Uterus (tissue), 4 donors: ENCODE measurements at places on chromosomes 12 and 14. TPM values are rescaled to one million over a fixed set of nuclear protein-coding genes. Genes with fewer than 3 reads are reported as not detected.

DNA sequence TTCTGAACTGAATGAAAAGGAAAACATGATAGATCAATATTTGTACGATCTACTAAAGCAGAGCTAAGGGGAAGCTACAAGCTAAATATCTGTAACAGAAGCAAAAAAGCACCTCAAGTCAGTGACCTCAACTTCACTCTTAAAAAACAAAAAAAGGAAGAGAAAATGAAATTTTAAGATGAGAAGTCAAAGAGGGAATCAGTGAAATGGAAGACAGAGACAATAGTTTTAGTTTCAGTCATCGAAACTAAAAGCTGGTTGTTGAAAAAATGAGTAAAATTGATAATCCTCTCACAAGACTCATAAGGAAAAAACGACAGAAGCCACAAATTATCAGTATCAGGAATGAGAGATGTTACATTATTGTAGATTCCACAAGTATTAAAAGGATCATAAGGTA lies 11.9 kb upstream of the SLC2A13 start:
- DNase-seq, result no peak
- H3K27me3 ChIP-seq, result no peaks in the 10 kb centered on the region
- H3K36me3 ChIP-seq, result no peaks in the 10 kb centered on the region
- no peaks in the 10 kb centered on the region for H3K4me1 ChIP-seq
- H3K27ac ChIP-seq, result no peak overlapping the region

- no peak for DNase-seq
- no peaks in the 10 kb centered on the region for H3K4me1 ChIP-seq
- H3K36me3 ChIP-seq, result no peaks in the 10 kb centered on the region
- H3K4me3 ChIP-seq, result peak overlapping the region; percentile 73
- H3K27ac ChIP-seq, result peak overlapping the region; percentile 84
Observed at GRCh38 chr12:7017870-7018349, 366 bp downstream of the LPCAT3 start.

GRCh38 chr14:99408286-99408970 lies 72.2 kb downstream of the SETD3 start:
- no peak overlapping the region for H3K27ac ChIP-seq
- DNase-seq, result no peak
- no peaks in the 10 kb centered on the region for H3K27me3 ChIP-seq
- no peaks in the 10 kb centered on the region for H3K36me3 ChIP-seq
- H3K4me1 ChIP-seq, result no peaks in the 10 kb centered on the region

SGPP1 gene
- total RNA-seq, result 21.0 TPM

DNA sequence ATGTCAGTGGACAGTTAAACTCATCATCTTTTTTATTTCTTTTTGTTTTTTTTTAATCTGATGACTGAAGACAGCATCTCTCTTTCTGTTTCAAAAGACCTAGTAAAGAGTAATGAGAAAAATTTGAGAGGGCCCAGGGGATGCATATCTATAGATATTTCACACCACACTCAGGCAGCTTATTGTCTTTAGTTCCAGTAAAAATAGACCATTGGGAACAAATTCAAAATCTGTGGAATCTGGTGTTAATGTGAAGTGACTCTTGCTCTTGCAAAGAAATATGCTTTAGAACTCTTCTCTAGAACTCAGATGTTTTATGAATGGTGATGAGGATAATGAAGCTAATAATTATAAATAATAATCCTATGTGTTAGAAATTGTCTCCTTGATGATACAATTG lies 214.5 kb upstream of the ATP2B1 start:
- H3K36me3 ChIP-seq, result no peaks in the 10 kb centered on the region
- H3K27me3 ChIP-seq, result no peaks in the 10 kb centered on the region
- no peaks in the 10 kb centered on the region for H3K4me1 ChIP-seq
- H3K4me3 ChIP-seq, result no peak overlapping the region
- DNase-seq, result no peak

DNA sequence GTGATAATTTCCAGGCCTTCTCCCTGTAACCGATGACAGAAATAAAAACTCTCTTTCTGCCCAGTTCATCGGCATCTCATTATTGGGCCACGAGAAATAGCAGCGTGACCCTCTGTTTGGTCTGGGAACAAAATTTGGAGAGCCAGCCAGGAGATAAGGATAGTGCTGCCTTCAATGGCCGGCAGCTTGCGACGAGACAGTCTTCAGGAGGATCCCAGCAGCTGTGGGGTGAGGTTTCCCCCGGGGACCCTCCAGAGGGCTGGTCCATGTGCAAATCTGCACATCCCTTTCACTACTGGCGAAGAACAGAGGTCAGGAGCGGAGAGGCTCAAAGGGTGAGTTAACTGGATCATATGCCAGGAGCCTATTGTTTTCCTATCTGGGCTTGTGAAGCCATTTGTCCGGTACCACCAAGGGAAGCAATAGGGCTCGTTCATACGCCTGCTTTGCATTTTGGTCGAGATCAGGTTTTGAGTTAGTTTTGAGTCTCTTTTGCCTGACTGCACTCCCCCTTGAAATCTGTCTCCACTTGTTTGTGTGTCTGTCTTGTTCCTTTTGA lies 4.8 kb downstream of the SLC39A2 start:
- DNase-seq, result no peak
- no peaks in the 10 kb centered on the region for H3K4me1 ChIP-seq
- no peaks in the 10 kb centered on the region for H3K27me3 ChIP-seq

- H3K4me3 ChIP-seq, result peak overlapping the region; percentile 92
- H3K27ac ChIP-seq, result peak overlapping the region; percentile 86
- H3K4me1 ChIP-seq, result peaks cover 17% of the 10 kb centered on the region
- no peaks in the 10 kb centered on the region for H3K27me3 ChIP-seq
Observed at GRCh38 chr14:49621114-49621881, 699 bp downstream of the MGAT2 start.

GRCh38 chr12:28232211-28232928 lies 42.1 kb downstream of the CCDC91 start:
- H3K4me1 ChIP-seq, result no peaks in the 10 kb centered on the region
- no peaks in the 10 kb centered on the region for H3K27me3 ChIP-seq
- no peak overlapping the region for H3K4me3 ChIP-seq
- no peaks in the 10 kb centered on the region for H3K36me3 ChIP-seq

DNA sequence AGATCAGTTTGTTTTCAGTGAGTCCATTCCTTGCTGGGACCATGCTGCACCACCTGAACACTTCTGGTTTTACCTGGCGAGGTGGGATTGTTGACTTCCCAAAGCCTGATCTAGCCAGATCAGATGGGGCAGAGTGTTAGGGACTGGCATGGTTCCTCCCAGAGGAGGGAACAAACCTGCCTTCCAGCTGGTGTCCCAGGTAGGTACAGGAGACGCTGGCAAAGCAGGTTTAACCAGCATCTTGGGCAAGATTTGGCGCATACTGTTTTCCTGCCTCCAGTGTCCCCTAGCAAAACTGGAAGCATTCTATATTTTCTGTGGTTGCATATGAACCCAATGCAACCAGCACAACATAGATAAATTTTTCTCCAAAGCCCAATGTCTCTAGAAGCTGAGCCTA lies 14.6 kb upstream of the FOS start:
- H3K27me3 ChIP-seq, result no peaks in the 10 kb centered on the region
- no peak overlapping the region for H3K27ac ChIP-seq
- H3K4me1 ChIP-seq, result peaks cover 9% of the 10 kb centered on the region
- no peaks in the 10 kb centered on the region for H3K36me3 ChIP-seq

- no peak for DNase-seq
- H3K4me3 ChIP-seq, result no peak overlapping the region
- H3K27ac ChIP-seq, result peak overlapping the region; percentile 13
- H3K27me3 ChIP-seq, result no peaks in the 10 kb centered on the region
Observed at GRCh38 chr12:1933342-1934051, 15.0 kb upstream of the CACNA2D4 start.

DNA sequence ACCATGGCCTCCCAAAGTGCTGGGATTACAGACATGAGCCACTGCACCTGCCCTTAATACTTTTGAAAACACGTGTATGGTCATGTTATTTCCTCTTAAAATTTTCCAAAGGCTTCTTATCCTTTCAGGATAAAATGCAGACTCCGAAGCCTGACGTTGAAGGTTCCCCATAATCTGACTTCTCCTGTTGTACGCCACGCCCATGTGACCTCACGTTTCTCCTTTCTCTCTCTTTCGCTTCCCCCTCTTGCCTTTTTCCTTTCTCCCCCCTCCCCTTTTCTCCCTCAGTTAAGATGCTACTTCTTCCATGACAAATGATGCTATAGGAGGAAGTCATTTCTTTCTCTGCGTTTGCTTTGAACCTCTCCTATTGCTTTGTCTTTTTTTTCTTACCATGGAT lies 266.0 kb downstream of the FBXL14 start:
- DNase-seq, result no peak
- H3K27me3 ChIP-seq, result no peaks in the 10 kb centered on the region
- no peaks in the 10 kb centered on the region for H3K4me1 ChIP-seq
- H3K27ac ChIP-seq, result no peak overlapping the region
- no peak overlapping the region for H3K4me3 ChIP-seq

GRCh38 chr12:121432740-121433480 lies 33.0 kb downstream of the RNF34 start:
- no peaks in the 10 kb centered on the region for H3K36me3 ChIP-seq
- no peaks in the 10 kb centered on the region for H3K27me3 ChIP-seq
- H3K4me1 ChIP-seq, result no peaks in the 10 kb centered on the region
- DNase-seq, result no peak

GRCh38 chr12:120720234-120720986 lies 5.2 kb upstream of the ACADS start:
- H3K27me3 ChIP-seq, result no peaks in the 10 kb centered on the region
- H3K27ac ChIP-seq, result no peak overlapping the region
- no peaks in the 10 kb centered on the region for H3K4me1 ChIP-seq
- no peak overlapping the region for H3K4me3 ChIP-seq
- H3K36me3 ChIP-seq, result no peaks in the 10 kb centered on the region

- H3K36me3 ChIP-seq, result no peaks in the 10 kb centered on the region
- H3K4me3 ChIP-seq, result no peak overlapping the region
- no peak for DNase-seq
- H3K27me3 ChIP-seq, result no peaks in the 10 kb centered on the region
- no peaks in the 10 kb centered on the region for H3K4me1 ChIP-seq
- no peak overlapping the region for H3K27ac ChIP-seq
Observed at GRCh38 chr14:88228522-88229236, 94.4 kb downstream of the KCNK10 start.

DNA sequence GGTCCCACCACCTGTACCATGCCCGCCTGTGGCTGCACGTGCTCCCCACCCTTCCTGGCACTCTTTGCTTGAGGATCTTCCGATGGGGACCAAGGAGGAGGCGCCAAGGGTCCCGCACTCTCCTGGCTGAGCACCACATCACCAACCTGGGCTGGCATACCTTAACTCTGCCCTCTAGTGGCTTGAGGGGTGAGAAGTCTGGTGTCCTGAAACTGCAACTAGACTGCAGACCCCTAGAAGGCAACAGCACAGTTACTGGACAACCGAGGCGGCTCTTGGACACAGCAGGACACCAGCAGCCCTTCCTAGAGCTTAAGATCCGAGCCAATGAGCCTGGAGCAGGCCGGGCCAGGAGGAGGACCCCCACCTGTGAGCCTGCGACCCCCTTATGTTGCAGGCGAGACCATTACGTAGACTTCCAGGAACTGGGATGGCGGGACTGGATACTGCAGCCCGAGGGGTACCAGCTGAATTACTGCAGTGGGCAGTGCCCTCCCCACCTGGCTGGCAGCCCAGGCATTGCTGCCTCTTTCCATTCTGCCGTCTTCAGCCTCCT lies 1.1 kb downstream of the INHBE start:
- H3K27me3 ChIP-seq, result no peaks in the 10 kb centered on the region
- no peak overlapping the region for H3K27ac ChIP-seq
- peaks cover 3% of the 10 kb centered on the region for H3K4me1 ChIP-seq
- DNase-seq, result no peak
- no peaks in the 10 kb centered on the region for H3K36me3 ChIP-seq

PLCZ1 gene
- not detected for total RNA-seq

DNA sequence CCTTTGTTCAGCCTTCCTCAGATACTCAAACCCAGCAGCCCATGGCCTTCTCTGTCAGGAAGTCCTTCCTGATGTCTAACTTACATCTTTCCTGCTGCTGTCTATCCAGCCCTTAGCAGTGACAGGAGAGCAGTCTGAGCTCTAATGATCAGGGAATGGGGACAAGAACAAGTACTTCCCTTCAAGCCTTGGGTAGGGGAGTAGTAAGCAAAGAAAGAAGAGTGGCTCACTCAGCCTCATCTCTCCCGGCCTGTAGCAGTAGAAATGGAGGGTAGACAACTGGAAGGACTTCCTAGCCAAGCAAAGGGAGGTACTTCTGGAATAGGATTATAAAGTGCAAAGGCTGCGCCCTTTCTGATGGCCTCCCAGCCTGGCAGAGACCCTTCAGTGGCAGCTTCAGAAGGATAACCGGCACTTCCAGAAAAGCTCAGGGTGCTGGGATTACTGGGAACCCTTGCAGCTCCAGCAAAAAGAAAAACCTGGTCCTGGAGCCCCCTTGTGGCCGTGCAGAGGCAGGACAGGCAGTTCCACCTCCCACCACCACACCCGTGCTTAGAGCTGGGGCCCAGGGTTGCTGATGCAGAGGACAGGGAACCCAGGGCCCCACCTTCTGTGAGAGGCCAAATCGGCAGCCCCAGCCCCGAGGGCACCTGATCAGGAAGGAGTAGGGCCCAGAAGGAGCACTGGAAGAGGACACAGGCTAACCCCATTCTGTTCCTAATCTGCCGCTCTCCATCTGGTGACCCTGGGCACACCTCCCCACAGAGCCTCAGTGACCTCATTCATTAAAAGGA lies 12.4 kb upstream of the SMUG1 start:
- DNase-seq, result peak; percentile 38
- H3K27me3 ChIP-seq, result no peaks in the 10 kb centered on the region
- no peak overlapping the region for H3K4me3 ChIP-seq

- no peak overlapping the region for H3K27ac ChIP-seq
- no peaks in the 10 kb centered on the region for H3K4me1 ChIP-seq
- DNase-seq, result no peak
- no peaks in the 10 kb centered on the region for H3K36me3 ChIP-seq
- no peaks in the 10 kb centered on the region for H3K27me3 ChIP-seq
- H3K4me3 ChIP-seq, result no peak overlapping the region
Observed at GRCh38 chr14:89037065-89037464, 212.6 kb downstream of the TTC8 start.

- H3K27ac ChIP-seq, result no peak overlapping the region
- no peak for DNase-seq
Observed at GRCh38 chr12:34207858-34208257, 185.6 kb downstream of the ALG10 start.

- H3K4me1 ChIP-seq, result no peaks in the 10 kb centered on the region
- no peaks in the 10 kb centered on the region for H3K36me3 ChIP-seq
- H3K27ac ChIP-seq, result no peak overlapping the region
- no peaks in the 10 kb centered on the region for H3K27me3 ChIP-seq
- no peak overlapping the region for H3K4me3 ChIP-seq
- DNase-seq, result no peak
Observed at GRCh38 chr12:110200124-110200417, 75.9 kb downstream of the IFT81 start.

GRCh38 chr14:81464253-81465002 lies 64.3 kb upstream of the STON2 start:
- DNase-seq, result no peak
- H3K27me3 ChIP-seq, result no peaks in the 10 kb centered on the region
- peak overlapping the region; percentile 57 for H3K27ac ChIP-seq
- no peaks in the 10 kb centered on the region for H3K36me3 ChIP-seq
- H3K4me1 ChIP-seq, result no peaks in the 10 kb centered on the region
